Adrenal gland (tissue), 19 donors: ENCODE measurements at places on chromosomes 4 and X. TPM values are rescaled to one million over a fixed set of nuclear protein-coding genes. Genes with fewer than 3 reads are reported as not detected.
A peak's percentile ranks its signal among the peaks of the same experiment; 100 is the strongest.

DNA sequence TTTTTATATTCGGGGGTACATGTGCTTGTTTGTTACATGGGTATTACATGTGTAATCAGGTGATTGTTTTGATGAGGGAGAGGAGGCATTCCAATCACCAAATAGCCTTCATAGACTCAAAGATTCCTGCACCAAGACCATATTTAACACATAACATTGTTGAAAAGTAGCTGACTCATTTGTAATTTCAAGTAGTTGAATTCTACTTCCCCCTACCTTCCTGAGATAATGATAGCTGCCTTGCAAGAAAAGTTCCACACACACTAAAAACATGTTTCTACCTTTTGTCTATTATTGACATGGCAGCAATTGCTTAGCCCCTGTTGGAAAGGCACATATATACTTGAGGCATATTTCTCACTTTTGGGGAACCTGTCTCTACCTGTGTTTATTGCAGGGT lies 16.1 kb downstream of the PGAM4 start:
- no peak for DNase-seq
- no peaks in the 10 kb centered on the region for H3K36me3 ChIP-seq
- no peaks in the 10 kb centered on the region for H3K4me1 ChIP-seq
- peaks cover 6% of the 10 kb centered on the region for H3K27me3 ChIP-seq
- no peak overlapping the region for H3K27ac ChIP-seq
- no peak overlapping the region for H3K4me3 ChIP-seq

DNA sequence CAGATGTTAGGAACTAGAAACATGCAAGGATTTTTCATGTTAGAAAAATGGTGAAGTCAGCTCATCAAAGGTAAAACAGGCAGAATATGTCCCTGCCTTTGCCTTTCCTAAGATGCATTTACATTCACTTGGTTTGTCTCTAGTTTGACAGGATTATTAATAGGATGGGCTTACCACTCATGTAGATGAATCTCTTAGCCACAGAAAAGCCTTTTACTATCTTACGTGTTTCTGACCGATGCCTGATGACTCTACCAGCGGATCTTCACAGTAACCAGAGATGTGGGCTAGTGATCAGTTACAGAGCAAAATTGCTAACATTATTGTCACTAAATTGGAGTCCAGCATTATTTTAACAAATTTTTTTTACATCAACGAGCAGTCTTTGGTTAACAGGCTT lies 187.6 kb downstream of the MAML3 start:
- no peak overlapping the region for H3K4me3 ChIP-seq
- H3K27ac ChIP-seq: no peak overlapping the region
- no peaks in the 10 kb centered on the region for H3K36me3 ChIP-seq
- DNase-seq: no peak
- H3K27me3 ChIP-seq: no peaks in the 10 kb centered on the region

- no peaks in the 10 kb centered on the region for H3K27me3 ChIP-seq
- H3K4me1 ChIP-seq: peaks cover 22% of the 10 kb centered on the region
- no peak overlapping the region for H3K4me3 ChIP-seq
- no peaks in the 10 kb centered on the region for H3K36me3 ChIP-seq
- DNase-seq: no peak
These were observed 34.2 kb downstream of the RAI2 start for GRCh38 chrX:17826609-17827496.

DNA sequence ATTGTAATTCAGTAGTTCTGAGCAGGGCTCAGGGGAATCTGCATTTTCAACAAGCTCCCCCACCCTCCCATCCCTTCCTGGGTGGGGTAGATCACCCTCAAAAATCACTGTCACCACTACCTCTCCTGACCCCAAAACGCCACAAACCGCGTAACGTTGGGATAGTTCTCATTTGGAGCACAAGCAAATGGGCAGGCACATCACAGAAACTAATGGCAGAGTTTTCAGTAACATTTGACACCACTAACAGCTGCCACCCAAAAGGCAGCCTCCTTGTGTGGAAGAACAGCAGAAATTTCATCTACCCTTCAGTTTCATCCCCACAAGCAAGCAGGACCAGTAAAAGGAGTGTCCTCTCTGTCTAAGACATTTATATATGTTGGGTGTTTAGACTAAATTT lies 132.7 kb downstream of the PALLD start:
- H3K36me3 ChIP-seq: no peaks in the 10 kb centered on the region
- peaks cover 3% of the 10 kb centered on the region for H3K4me1 ChIP-seq
- peaks cover 29% of the 10 kb centered on the region for H3K27me3 ChIP-seq
- H3K4me3 ChIP-seq: no peak overlapping the region

GRCh38 chrX:150693725-150694574 lies 754 bp downstream of the MTMR1 start:
- H3K4me1 ChIP-seq: no peaks in the 10 kb centered on the region
- peak overlapping the region; percentile 67 for H3K4me3 ChIP-seq
- no peaks in the 10 kb centered on the region for H3K36me3 ChIP-seq
- no peaks in the 10 kb centered on the region for H3K27me3 ChIP-seq

DNA sequence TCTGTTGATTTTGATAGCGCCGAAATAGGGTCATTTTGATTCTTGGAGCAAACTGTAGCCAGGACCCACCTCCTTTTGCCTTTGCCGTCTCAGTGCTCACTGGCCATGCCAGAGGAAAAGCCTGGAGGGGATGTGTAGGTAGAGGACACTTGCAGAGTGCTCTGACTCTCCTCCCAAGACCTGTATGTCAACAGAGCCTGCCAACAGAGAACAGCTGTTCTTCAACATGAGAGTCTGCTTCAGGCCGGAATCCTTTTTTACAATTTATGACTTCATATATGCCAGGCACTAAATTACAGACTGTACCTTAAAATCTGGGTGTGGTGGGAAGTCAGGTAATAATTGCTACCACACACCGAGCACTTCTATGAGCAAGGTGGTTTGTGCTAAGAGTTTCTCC lies 94.2 kb downstream of the KDR start:
- no peaks in the 10 kb centered on the region for H3K4me1 ChIP-seq
- H3K27me3 ChIP-seq: no peaks in the 10 kb centered on the region
- H3K4me3 ChIP-seq: no peak overlapping the region
- DNase-seq: no peak
- H3K27ac ChIP-seq: no peak overlapping the region

DNA sequence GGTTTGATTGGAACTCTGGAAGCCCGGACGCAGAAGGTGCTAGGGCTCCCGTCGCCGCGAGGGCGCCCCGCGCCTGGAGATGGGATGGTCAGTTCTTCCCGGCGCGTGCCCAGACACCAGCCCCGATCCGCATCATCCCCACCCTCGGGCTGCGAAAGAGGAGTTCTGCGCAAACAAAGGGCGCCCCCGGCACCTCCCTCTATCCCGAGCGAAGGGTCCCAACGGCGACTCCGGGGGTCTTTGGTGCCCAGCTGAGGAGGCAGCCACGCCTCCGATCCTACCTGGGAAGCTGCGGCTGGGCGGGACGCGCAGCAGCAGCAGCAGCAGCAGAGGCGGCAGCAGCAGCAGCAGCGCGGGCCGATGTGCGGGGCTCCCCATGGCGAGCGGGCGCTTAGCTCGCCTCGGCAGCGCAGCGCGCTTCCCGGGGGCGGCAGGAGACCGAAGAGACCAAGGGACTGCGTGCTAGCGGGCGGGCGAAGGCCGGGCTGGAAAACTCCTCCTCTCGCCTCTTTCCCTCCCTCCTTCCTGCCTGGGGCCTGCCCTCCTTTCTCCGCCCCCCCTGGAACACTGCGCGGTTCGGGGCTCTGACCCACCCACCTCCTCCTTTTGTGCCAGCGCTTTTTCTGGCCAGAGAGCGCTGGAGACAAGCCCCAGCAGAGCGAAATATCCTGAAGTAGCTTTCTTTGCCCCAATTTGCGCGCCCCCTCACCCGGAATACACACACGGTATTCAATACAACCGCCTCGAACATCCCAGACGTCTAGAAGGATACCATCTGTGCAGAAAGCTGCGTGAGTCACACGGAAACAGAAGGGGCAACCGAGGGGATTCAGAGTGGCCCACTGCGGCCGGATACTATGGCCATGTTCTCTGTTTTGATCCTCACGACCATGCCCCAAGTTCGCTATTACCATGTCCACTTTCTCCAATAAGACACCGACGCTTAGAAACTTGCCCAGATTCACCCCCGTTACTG lies at the start of gene SRPX:
SRPX (minus strand) TSS at position 457 of the 976 bp plus-strand sequence; CDS start at position 378, 79 bp downstream.
- H3K27me3 ChIP-seq: peaks cover 4% of the 10 kb centered on the region
- DNase-seq: peak; percentile 26
- no peak within 1 kb of the TSS for H3K27ac ChIP-seq
- H3K4me1 ChIP-seq: no peaks in the 10 kb centered on the region
- H3K36me3 ChIP-seq: no peaks in the 10 kb centered on the region

The TEX11 gene
- not detected for total RNA-seq

The COL25A1 gene
- 0.69 TPM for total RNA-seq

The ARL9 gene
- total RNA-seq: 0.41 TPM

The TSPAN7 gene
- 87.3 TPM for total RNA-seq
